ENCODE measurements at places on chromosomes 2 and 18. TPM values are rescaled to one million over a fixed set of nuclear protein-coding genes. Genes with fewer than 3 reads are reported as not detected.

GRCh38 chr2:194826241-194826640 lies 830.8 kb upstream of the SLC39A10 start:
- no peak for DNase-seq

DNA sequence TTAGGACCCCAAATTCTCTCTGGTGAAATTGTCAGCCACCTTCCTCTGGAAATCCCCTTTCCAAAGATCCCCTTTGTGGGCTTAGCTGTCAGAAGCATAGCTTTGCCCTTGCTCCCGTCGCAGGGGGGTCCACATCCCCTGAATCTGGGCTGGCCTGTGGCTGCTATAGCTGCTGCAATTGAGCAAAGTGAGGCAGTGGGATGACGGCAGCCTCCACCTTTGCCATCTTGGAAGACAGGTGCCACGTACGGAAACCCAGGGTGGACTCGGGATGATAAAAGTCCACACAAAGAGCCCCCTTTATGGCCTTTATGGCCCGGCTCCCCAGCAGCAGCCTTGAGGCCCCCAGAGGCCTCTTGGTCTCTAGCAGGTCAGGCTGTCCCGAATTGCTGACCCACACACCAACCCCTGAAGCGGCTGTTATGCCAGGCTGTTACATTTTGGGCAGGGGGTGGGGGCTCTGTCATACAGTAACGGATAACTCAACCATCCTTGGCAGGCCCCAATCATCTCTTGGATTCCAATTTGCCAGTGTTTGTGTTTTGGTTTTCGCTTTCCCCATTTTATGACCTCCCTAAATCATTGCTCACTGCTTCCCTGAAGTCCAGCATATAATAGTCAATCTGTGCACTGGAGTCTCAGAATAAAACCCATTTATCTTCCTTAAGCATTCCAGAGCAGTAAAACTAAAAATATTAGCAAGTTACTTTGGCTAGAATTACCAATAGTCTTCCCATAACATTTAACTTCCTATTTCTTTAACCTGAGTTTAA lies 33.2 kb upstream of the ID2 start:
- DNase-seq: no peak

DNA sequence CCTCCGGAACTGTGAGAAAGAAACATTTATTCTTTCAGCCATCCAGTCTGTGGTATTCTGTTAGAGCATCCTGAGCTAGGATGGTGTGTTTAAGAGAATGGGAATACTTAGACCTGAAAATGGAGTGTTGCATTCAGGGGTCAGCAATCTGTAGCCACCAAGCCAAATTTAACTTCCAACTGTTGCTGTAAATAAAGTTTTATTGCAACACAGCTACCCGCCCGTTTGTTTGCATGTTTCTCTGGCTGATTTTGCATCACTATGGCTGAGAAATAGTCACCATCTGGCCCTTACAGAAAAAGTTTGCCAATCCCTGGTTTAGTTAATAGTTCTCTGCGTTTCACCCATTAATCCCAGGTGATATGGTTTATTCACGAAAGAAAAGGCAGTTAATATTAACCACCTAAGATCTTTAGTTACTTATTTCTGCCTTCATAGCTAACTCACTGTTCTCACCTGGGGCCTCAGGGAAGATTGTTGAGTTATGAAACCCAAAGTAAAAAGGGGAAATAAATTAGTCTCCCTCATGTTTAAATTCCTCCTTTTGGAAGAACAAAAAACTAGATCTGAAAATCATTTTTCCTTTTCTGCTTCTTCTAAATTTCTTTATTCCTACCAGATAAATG lies 9.5 kb upstream of the CYS1 start:
- no peak for DNase-seq

GRCh38 chr2:11314487-11314886 lies 29.9 kb downstream of the ROCK2 start:
- no peak for DNase-seq

DNA sequence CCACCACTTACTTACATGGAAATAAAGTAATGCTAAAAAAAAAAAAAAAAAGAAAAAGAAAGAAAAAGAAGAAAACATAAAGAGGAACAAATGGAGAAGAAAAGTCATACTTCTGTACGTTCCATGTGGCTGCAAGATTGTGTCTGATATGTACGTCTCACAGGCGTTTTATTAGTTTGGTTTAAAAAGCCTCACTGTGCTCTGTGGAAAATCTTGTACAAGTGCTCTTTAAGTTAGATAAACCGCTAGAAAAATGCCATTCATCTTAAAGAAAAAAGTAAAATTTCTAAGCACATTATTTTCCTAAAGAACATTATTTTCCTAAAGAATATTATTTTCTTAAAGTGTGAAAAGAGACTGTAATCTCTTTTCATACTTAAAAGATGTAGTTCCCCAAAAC lies 165.1 kb downstream of the ZNF521 start:
- DNase-seq: no peak

DNA sequence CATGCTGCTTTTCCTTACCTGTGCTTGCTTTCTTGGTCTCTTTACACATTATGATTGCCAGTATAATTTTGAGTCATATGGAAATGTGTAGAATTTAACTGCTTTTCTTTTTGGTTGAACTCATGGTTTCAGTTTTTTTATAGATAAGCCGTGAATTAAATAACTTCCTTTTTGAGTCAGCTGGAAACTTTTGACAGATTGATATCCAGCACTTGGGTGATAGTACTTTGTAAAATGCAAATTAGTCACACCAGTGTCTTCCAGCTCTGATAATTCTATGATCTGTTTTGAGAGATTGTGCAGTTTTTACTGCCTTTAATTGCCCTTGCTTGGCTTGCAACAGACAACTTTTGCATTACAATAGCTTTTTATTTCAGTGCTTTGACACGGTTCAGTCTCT lies 86.4 kb downstream of the NCOA1 start:
- DNase-seq: no peak

GRCh38 chr2:136248242-136248641 lies 130.3 kb upstream of the CXCR4 start:
- DNase-seq: no peak

- DNase-seq: no peak
These were observed 11.5 kb upstream of the PUS10 start for GRCh38 chr2:61029533-61029932.

- no peak for DNase-seq
These were observed at the start of gene CCDC141 for GRCh38 chr2:179049546-179050311. Gene CCDC141, minus strand, starts transcription at chr2:179050137. Its CDS starts 196 bp downstream, at chr2:179049941.

DNA sequence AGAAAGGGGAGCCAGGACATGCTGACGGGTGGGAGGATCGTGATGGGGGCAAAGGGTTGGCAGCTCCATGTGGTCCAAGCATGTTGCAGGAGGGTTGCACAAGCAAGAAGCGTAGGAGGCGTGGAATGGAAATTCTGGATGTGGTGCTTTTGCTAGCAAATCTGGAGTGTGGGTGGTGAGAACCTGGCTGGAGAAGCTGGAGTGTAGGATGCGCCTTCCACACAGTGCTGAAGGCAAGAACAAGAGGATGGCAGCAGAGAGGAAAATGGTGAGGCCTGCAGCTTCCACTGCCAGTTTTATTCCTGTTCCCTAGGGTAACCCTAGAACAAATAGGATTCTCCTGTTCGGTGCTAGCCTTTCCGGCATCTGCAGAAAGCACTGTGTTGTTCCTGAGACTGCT lies 22.4 kb downstream of the CREG2 start:
- no peak for DNase-seq

DNA sequence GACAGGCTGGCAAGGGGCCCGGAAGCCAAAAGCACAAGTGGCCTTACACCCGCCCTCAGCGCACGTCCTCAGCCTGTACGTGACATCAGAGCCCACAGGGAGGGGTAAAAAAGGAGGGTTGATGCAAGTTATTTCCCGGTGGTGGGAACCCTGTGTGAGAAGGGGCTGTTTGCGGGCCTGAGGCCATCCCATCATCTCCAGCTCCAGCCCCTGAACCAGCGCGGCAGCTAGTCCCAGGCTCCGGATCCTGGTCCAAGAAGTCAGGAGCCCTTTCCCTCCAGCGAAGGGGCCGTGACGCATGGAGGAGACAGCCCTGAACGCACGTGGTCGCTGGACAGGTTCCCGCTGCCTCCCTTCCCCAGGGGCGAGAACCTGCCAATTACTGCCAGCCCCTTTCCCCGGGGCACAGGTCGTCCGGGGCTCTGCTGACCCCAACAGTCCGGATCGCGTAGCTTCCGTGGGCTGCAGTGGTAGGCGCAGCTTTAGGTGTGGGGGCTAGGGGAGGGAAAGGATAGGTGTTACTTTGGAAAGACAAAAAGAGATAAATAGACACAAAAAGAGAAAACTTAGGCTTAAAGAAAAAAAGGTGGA lies 1.3 kb upstream of the LRP2 start:
- DNase-seq: peak; percentile 36

GRCh38 chr2:239238381-239238780 lies 162.4 kb downstream of the HDAC4 start:
- DNase-seq: no peak

DNA sequence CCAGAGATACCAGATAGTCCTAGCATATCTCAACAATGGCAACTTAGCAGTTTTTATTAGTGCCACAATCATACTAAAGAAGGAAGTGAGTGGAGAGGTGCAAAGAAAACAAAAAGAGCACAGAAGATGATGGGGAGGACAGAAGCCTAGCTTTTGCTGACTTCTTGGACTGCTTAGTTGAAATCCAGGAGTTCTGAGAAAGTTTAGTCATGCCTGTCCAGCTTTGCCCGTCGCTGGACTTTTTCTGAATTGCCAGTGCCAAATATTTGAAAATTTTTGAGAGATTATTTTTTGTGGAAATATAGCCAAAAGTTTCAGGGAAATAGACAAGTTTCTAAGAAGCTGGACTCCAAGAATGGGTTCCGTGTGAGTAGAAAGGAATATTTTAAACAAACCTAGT lies 558.7 kb upstream of the TNP1 start:
- no peak for DNase-seq

DNA sequence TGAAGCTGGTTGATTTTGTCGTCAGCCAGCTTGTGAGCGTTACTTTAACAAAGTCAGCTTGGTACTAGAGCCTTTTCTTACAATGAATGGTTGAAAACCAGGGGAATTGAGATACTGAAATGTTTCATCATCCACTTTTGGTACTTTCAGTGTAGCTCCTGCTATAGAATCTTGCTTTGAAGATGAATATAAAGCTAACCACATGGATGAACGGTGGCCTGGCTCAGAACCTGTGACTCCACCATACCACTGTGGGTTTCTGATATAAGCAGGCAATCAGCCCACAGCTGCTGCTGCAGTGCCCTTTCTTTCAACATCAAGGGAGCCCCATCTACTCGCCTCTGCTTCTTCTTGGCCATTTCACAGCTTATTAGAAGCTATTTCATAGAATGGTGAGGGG lies 53.2 kb upstream of the GPR45 start:
- DNase-seq: no peak

GRCh38 chr2:163541943-163542342 lies 193.9 kb downstream of the FIGN start:
- no peak for DNase-seq

DNA sequence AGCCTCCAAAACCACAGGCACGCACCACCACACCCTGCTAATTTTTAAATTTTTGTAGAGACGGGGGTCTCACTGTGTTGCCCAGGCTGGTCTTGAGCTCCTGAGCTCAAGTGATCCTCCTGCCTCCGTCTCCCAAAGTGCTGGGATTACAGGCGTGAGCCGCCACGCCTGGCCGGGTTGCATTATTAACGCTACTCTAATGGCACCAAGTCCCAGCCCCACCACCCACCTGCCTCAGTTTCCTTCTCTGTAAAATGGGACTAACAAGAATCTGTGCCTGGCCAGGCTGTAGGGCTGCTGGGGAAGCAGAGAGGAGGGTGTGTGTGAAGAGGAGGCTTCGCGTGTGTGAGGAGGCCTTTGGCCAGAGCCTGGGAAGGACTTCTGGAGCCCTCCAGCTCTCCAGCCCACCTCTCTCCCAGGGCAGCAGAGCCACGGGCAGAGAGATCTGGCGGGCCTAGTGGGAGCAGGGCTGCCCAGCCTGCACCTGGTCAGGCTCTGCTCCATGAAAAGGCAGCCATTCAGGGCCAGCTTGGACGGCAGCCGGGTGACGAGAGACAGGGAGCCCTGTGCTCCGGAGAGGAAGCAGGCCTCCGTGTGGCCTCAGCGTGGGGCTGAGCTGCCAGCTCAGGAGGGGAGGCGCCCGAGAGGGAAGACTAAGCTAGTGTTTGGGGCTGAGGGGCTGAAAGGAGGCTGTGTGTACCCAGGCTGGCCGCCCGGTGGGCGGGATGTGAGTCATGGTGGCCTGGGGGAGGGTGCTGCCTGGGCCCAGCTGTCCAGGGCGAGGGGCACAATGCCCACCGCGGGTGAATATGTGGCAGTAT lies 7.4 kb upstream of the B3GNT7 start:
- no peak for DNase-seq

- no peak for DNase-seq
These were observed 446.2 kb upstream of the SLC14A2 start for GRCh38 chr18:45168866-45169600.

GRCh38 chr2:201572846-201573508 lies 70.3 kb downstream of the TMEM237 start:
- no peak for DNase-seq

GRCh38 chr2:1162768-1163584 lies 212.3 kb downstream of the SNTG2 start:
- no peak for DNase-seq

DNA sequence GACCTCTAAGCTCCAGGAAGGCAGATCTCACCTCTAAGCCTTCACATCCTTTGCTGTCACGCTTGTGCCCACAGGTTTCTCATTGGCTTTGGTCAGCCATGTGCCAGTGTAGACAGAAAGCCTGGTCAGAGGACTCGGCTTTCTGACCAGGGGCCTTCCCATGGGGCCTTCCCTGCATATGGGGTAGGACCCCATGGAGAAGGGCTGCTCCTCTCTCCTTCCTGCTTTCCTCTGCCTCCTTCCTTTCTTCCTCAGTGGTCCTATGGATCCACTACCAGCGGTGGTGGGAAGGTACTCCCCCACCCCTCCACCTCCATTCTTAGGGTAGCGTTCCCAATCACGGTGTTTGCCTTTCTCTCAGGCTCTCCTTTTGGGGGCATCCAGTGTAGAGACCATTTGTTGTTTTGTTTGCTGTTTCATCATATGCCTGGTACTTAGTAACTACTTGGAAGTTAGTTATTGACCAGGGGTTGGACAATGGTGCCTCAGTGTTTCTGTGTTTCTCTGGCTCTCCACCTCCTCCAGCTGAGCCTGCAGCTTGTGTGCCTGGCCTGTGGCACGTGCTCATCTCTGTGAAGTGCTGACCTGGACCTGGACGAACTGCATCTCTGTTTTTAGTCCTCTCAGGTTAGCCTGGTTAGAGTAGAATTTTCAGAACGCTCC lies 71.6 kb downstream of the ZNF407 start:
- no peak for DNase-seq

DNA sequence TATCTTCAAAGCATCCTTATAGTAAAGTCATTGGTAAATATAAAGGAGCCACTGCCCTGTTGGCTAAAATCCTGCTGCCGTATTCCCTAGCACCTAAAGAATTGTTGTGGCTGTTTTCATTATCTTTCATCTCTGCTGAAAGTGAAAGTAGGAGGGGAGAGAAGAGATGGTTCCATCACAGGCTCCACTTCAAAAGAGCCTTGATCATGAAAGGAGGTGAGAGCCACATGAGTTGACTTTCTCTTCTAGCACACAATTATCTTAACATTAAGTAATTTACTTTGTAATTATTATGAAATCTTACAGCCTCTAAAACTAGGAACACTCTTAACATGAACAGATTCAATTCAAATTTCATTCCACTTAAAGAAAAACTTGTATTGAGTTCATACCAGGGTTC lies 1050.9 kb upstream of the LRRTM1 start:
- DNase-seq: no peak

- DNase-seq: no peak
These were observed 2.8 kb downstream of the GULP1 start for GRCh38 chr2:188294352-188294926.

CCDC178 gene
- total RNA-seq: not detected

ING5 gene
- 57.8 TPM for total RNA-seq

GPR35 gene
- 6.5 TPM for total RNA-seq

FBXO48 gene
- total RNA-seq: 1.2 TPM

ATAD2B gene
- 38.3 TPM for total RNA-seq

SH3BP4 gene
- total RNA-seq: 49.0 TPM

SERPINB13 gene
- not detected for total RNA-seq

XIRP2 gene
- 0.12 TPM for total RNA-seq

UBE2F gene
- total RNA-seq: 38.6 TPM

AFTPH gene
- 26.6 TPM for total RNA-seq
